ENCODE measurements at places on chromosomes 5 and 9.

DNA sequence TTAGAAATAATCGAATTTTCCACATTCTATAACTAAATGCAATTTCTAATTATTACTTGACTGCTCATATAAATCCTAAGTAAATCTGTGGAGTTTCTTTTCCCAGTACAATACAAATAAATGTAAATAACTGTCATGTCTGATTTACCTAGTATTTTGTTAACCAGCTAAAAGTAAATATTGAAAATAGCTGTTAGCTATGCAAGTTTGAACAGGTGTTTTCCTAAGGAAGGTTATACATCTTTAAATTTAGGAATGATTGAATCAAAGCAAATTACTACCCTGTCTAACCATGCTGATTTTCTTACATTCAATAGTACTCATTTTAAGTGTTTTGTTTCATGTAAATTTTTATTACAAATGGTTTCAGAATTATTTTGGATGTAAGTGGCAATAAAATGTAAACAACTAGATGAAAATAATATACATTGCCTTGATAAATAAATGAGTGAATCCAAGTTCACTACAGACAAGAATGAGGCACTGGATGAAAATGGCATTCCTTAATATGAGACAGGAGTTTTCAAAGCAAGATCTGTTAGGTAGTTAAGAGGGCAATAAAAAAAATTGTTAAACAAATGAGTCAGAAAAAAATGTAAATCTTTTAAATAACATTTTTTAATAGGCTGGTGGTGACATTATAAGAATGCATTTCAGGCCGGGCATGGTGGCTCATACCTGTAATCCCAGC, 15.8 kb downstream of the MCIDAS start:
- no peak for DNase-seq

GRCh38 chr5:165497707-165498106, 1992.3 kb downstream of the MAT2B start:
- DNase-seq = no peak

GRCh38 chr9:16559418-16560188, 310.9 kb downstream of the BNC2 start:
- DNase-seq = no peak

DNA sequence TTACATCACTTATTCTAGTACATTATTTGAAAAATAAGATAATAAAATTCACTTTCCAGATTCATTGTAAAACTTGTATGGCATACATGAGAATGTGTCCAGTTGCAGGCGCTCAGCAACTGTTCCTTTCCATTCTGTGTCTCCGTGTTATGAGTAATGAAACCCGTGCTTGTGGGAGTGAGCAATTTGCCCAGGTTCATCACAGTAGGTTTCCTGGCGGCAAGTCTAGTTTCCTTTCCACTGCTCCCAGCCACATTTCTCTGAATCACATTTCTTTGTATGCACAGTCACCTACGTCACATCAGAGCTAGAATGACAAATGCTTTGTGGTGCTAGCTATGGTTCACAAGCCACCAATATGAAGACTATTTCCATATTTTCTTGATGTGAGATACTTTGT, 39.9 kb downstream of the MOCS2 start:
- no peak for DNase-seq

GRCh38 chr9:93011114-93011513, 47.4 kb upstream of the SUSD3 start:
- no peak for DNase-seq

DNA sequence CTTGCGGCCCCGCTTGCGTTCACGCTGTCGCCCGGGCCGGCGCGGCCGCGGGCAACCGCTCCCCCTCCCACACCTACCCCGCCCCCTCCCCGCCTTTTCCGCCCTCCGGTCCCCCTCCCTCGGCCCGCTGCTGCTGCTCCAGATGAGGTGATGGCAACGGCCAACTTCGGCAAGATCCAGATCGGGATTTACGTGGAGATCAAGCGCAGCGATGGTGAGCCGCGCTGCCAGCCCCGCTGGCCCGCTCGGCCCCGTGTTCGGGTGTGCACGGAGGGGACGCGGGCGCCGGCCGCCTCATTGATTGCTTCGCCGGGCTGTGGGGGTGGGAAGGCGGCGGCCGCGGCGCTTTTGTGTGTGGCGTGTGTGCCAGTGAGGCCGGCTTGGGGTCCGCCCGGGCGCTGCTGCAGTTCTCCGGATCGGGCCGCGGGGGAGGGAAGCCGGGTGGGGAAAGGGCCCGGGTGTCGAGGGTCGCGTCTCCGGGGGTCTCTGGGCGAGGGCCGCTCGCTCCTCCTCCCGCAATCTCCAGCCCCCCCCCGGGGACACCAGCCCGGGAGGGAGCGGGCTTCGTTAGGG, 403 bp downstream of the KIF2A start:
- peak; percentile 10 for DNase-seq

DNA sequence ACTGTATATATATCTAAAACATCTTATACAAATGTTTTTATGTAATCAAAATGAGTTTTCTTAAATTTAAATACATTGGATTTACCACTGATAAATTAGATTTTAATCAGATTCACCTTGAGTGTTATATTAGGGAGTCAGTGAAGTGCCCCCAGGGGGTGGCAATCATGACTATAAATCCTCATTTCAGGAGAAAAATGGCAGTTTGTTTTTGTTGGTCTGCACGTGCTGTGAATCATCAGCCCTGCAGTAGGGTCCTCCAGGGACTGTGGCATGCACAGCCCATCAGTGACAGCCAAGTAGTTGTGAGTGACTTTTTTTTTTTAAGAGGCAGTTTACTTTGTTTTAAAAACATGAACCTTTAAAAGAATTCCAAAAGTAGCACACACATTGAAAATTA, 65.2 kb downstream of the ZSWIM6 start:
- DNase-seq = no peak

- no peak for DNase-seq
These were observed 119.2 kb downstream of the MSX2 start for GRCh38 chr5:174843263-174844250.

DNA sequence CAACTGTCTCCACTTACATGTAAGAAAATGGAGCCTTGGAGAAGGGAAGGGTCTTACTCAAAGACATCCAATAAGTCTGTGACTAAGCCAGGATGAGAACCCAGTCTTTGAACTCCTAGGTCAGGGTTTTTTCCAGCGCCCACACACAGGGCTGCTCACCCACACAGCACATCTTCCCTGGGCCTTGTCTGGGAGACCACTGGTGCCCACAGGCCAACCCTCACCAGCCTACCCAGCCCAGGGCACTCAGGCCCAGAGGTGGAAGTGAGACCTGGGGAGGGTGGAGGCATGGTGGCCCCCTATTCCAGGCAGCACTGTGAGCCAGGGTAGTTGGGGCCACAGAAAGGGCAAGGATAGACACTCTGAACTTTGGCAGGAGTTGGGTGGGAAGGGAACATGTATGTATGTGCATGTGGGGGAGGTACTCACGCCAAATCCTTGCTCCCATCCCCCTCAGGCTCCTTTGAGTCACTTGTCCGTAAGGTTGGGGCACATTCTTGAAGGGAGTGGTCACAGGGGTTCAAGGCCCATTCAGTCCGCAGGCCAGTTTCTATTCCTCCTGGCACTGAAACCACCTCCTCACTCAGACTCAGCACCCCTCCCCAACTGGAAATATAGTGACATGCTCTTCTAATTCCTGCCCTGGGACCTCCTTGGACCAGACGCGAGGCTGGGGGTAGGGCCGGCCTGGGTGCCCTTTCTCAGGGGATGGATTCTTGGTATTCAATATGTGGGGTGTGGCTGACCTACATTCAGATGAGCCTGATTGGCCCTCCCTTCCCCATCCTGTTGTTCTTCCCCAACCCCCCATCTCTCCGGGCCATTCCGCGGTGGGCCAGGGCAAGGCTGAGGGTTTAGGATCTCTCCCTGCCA, 2.9 kb upstream of the SLC4A9 start:
- DNase-seq = no peak

GRCh38 chr5:141040771-141041426, 10.3 kb upstream of the PCDHB1 start:
- no peak for DNase-seq

DNA sequence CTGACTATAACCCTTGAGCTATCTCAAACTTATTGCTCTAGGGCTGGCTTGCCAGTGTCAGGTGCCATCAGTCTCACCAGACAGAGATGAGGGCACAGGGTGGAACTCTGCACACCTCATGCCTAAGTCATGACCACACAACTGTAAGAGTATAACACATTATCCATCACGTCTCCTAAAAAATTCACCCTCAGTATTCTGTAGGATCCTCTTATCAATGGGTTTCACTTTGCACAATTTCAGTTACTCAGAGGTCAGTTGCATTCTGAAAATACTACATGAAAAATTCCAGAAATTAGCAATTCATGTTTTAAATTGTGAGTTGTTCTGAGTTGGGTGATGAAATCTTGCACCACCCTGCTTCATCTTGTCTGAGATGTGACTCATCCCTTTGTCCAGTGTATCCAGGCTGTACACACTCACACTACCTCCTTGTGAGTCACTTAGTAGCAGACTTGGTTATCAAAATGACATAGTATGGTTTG, 690.9 kb upstream of the CDH18 start:
- no peak for DNase-seq

- no peak for DNase-seq
These were observed 7.8 kb downstream of the IL6ST start for GRCh38 chr5:55986931-55987330.

- DNase-seq = no peak
These were observed 18.5 kb downstream of the CCDC69 start for GRCh38 chr5:151205411-151205810.

GRCh38 chr9:124780060-124780756, 3.3 kb downstream of the OLFML2A start:
- no peak for DNase-seq

- no peak for DNase-seq
These were observed 37.3 kb downstream of the YIPF5 start for GRCh38 chr5:144133050-144133633.

DNA sequence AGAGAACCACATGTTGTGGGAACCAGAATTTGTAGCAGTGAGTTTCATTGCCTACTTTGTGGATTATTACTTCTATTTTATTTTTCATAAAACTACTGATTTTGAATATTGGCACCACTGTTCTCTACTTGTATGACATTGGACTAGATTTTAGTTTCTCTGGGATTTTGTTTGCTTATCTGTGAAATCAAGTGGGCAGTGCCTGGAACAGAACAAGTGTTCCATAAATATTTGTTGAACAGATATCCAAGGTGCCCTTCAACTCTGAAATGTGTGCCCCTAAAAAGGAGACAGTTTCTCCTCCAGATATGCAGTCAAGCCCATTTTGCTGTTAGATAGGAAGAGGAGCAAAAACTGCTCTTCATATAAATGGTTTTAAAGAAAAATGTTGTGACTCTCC, 42.6 kb downstream of the ADAMTSL1 start:
- DNase-seq = no peak

GRCh38 chr5:53318303-53318702, 162.1 kb upstream of the FST start:
- DNase-seq = no peak

DNA sequence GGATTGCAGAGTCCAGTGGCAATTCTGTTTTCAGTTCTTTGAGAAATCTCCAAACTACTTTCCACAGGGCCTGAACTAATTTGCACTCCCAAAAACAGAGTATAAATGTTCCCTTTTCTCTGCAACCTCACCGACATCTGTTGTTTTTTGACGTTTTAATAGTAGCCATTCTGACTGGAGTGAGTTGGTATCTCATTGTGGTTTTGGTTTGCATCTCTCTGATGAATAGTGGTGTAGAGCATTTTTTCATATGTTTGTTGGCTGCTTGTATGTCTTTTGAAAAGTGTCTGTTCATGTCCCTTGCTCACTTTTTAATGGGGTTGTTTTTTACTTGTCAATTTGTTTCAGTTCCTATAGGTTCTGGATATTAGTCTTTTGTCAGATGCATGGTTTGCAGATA, 72.6 kb downstream of the PALM2AKAP2 start:
- DNase-seq = no peak

DNA sequence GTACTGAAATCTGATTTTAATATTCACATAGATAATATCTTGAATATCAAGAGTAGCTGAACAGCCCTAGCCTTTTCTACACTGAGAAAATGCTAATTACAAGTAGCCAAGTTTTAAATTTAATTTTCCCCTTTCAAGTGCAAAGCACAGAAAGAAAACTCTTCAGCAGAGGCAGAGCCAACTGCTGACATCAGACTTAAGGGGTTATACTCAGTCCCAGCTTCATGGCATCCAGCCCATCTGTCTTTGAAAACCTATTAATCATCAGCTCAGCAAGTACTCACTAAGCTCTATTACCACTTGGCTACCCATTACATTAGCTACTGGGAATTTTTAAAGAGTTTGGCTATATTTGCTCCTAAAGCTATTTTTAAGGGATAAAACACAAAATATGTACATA, 220.5 kb downstream of the SLC12A2 start:
- no peak for DNase-seq

- no peak for DNase-seq
These were observed 118.6 kb downstream of the ZSWIM6 start for GRCh38 chr5:61450493-61451279.

GRCh38 chr5:33276628-33276950, 164.2 kb upstream of the TARS1 start:
- DNase-seq = no peak

- DNase-seq = no peak
These were observed 29.0 kb downstream of the AUH start for GRCh38 chr9:91332546-91333231.

GRCh38 chr5:109612278-109612905, 77.3 kb upstream of the MAN2A1 start:
- DNase-seq = no peak

- no peak for DNase-seq
These were observed 78.7 kb downstream of the ELAVL2 start for GRCh38 chr9:23747088-23748075.

GRCh38 chr9:78031444-78031892, at the start of gene GNAQ:
Gene GNAQ (minus strand): TSS chr9:78031811. CDS start chr9:78031235, 576 bp downstream.
- no peak for DNase-seq

DNA sequence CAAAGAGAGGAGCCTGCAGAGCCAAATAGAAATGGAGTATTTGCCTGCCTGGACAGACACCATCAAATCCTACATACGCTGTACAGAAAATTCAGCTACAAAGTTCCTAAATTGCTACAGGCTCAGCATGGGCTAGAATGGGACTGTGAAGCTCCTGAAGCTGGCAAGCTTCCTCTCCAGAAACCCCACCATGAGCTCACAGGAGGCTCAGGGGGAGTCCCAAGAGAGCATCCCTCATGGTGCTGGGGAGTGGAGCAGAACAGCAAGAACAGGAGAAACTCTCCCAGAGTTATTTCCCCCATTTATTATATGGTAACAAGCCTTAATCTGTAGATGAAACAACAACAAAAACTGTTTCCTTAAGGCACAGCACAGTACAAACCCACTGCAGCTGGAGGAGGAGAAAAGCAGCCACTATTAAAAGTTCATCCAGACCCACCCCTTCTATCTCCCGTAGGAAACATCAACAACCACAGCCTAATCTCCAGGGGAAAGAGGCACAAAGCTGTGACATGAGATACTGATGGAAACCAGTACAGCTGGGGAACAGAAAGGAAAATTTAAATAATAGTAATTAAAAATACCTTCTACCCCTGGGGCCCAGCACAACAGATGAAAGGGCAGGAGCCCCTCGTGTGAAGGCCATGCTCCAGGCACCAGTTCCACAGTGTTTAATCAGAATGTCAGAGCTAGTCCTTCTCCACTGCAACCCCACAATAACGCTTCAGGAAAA, 548.5 kb downstream of the MTRR start:
- no peak for DNase-seq

GRCh38 chr5:69167493-69167855, 524 bp downstream of the CCNB1 start:
- DNase-seq = no peak

- DNase-seq = no peak
These were observed 82.3 kb upstream of the TLE4 start for GRCh38 chr9:79489261-79490000.
